ENCODE measurements at places on chromosomes 11 and 22. TPM values are rescaled to one million over a fixed set of nuclear protein-coding genes. Genes with fewer than 3 reads are reported as not detected.

OR2AT4 gene
- not detected for total RNA-seq

ASRGL1 gene
- 26.6 TPM for total RNA-seq

ARHGAP8 gene
- 15.7 TPM for total RNA-seq

C11orf16 gene
- not detected for total RNA-seq

PLAAT4 gene
- total RNA-seq, result not detected

PTPRCAP gene
- not detected for total RNA-seq

GAB4 gene
- total RNA-seq, result not detected

FXYD2 gene
- total RNA-seq, result not detected

HBD gene
- total RNA-seq, result not detected

OR52I1 gene
- total RNA-seq, result not detected

SMTNL1 gene
- not detected for total RNA-seq

DCHS1 gene
- total RNA-seq, result 0.25 TPM

IGLL1 gene
- not detected for total RNA-seq

TRIM51G gene
- not detected for total RNA-seq

IL17REL gene
- not detected for total RNA-seq

FAM227A gene
- total RNA-seq, result 0.41 TPM

OR52N4 gene
- total RNA-seq, result not detected

APOL6 gene
- total RNA-seq, result 0.03 TPM

GALNT18 gene
- 0.06 TPM for total RNA-seq

RAG2 gene
- not detected for total RNA-seq

SMPD1 gene
- 14.1 TPM for total RNA-seq

ELMOD1 gene
- total RNA-seq, result not detected

TRIM49D1 gene
- 0.71 TPM for total RNA-seq

TOMT gene
- total RNA-seq, result not detected

KRTAP5-11 gene
- total RNA-seq, result not detected

C1QTNF5 gene
- total RNA-seq, result 1.0 TPM
